ENCODE measurements at places on chromosomes 7 and 10.

GRCh38 chr7:90720984-90721760, 125.1 kb downstream of the CDK14 start:
- no peak for DNase-seq

DNA sequence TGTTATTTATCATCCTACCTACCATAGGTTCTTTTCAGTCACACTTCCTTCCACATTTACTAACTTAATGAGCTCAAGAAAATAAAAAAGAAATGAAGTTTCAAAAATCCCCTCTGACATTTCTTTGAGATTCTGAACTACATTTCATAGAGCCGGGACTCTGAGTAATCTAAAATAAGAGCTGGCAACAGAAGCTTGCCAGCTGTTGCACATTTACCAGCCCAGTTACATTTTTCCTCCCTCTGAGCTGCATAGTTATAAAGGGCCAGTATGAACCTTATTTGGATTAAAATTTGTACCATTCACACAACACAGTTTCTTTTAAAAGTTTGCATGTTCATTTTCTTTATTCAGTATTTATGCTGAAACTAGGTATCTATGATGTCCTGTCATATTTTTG, 119.5 kb upstream of the CAV2 start:
- no peak for DNase-seq

DNA sequence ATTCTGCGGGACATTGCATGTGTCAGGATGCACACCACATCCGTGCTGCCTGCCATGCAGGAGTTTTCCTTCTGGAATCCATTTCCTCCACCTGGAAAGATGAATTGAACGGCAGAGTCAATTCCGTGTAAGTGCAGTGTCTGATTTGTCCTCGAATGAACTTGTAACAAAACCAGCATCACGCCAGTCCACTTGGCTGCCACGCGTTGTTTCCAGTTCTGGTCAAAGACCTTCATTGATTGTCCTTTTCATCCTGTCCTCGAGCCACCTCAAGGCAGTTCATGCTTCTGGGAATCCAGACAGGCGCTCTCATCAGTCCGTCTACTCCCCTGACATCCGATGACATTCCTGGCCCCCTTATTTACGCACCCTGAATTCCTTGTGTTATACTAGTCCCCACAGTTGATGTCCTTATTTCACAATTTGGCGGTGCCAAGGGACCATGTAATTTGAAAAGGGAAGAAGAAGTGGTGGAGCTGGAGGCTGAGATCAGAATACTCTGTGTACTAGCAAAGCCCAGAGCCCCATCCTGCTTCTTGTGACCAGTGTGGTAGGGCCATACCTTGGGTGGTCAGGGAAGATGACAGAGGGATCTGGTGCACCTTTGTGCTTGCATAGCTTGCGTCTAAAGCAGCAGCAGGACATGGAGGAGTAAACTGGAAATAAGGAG, 502.2 kb downstream of the PLXNA4 start:
- DNase-seq = no peak

- DNase-seq = no peak
Observed at GRCh38 chr10:60801522-60801921, 23.2 kb downstream of the CDK1 start.

DNA sequence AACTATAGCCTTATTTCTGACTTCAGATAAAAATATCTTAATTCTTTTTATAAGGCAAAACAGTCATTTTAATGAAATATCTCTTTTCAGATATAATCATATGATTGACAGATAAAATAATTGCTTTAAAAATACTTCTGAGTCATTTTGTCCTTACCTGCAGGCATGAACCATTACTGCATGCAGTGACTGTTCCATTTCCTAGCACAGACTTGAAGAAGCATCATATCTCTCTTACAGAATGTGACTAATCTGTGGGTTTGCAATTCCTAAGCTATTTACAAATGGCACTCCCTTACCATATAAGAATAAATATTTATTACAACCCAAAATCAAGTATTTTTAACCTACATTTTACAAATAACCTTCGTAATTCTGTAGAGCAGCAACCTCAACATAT, 120.7 kb downstream of the SRPK2 start:
- DNase-seq = no peak

DNA sequence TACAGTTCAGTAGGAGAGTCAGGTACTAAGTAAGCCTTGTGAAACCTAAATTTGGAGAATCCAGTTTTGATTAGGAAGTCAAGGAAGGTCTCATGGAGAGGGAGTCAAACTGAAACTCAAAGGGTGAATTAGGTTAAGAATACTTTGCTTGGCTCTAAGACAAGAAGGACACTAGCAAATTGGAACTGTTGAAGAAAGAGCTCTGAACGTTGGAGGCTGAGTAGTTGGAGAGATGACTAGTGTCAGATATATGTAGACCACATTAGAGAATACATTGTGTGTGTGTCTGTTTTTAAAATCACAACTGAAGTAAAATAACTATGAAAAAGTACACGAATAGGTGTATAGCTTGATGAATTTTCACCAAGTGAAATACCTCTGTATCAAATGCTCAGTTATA, 6.3 kb downstream of the VPS26A start:
- no peak for DNase-seq

DNA sequence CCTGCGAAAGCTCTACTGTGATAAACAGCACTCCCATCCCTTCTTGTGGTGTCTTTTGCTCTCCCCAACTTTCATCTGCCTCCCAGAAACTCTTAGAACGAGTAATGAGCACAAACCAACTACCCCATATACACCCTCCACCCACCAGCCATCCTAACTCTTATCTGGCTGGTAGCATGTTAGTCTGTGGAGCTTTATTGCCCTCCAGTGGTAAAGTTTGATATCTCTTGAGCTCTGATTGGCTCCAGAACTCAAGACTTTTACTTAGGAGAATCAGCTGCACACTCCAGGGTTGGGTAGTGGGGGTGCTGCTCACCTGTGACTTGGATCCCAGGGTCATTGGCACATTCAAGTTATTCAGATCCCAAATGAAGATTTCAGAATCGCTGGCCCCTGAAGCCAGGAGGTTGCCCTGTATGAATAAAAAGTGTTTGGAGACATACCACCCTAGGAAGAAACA, 10.9 kb downstream of the SEC31B start:
- peak; percentile 48 for DNase-seq

- no peak for DNase-seq
Observed at GRCh38 chr7:102009628-102010027, 192.2 kb downstream of the CUX1 start.

- DNase-seq = no peak
Observed at GRCh38 chr10:93272884-93273675, 199.4 kb downstream of the CYP26A1 start.

GRCh38 chr10:34544400-34544799, 270.7 kb downstream of the PARD3 start:
- no peak for DNase-seq

- DNase-seq = no peak
Observed at GRCh38 chr10:48365668-48366067, 59.2 kb downstream of the MAPK8 start.

DNA sequence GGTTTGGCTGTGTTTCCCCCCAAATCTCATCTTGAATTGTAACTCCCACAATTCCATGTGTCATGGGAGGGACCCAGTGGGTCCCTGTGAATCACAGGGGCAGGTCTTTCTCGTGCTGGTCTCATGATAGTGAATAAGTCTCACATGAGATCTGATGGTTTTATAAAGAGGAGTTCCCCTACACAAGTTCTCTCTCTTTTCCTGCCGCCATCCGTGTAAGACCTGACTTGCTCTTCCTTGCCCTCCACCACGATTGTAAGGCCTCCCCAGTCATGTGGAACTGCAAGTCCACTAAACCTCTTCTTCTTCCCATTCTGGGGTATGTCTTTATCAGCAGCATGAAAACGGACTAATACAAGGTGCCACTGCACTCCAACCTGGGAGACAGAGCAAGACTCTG, 329.2 kb downstream of the TNS3 start:
- DNase-seq = no peak

GRCh38 chr7:28477041-28477442, 64.7 kb downstream of the CREB5 start:
- no peak for DNase-seq

Data from activated T-cell treated with anti-CD3 and anti-CD28 coated beads, Interleukin-2, amount 50 U/mL, for 24 hours (primary cell).